ENCODE measurements at places on chromosomes 3 and 15.

DNA sequence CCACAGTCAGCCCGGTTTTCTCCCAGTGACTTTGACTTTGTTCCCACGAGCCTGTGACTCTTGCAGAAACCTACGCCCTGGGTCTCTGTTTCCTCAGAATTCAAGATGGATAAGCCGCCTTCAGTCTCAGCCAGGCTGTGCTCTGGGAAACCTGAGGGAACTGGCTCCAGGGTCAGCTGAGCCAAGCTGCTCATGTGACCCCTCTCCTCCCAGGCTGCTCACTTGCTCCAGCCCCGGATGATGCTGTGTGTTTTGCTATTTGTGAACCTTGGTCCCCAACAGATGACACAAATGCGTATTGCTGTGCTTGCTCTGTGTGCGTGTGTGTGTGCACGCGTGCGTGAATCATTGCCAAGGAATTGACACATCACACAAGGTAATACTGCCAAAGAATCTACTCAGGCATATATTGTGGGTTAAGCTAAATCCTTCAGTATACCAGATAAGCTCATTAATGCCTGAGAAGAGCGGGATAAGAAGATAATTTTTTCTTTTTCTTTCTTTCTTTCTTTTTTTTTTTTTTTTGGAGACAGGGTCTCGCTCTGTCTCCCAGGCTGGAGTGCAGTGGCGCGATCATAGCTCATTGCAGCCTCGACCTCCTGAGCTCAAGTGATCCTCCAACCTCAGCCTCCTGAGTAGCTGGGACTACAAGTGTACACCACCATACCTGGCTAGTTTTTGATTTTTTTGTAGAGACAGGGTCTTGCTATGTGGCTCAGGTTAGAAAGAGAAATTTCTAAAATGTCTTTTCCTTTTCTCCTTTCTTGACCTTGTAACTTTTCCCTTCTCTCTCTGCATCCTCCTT, 29.2 kb upstream of the UMPS start:
- no peak for DNase-seq

GRCh38 chr3:72050048-72050632, 265.2 kb upstream of the PROK2 start:
- no peak for DNase-seq

GRCh38 chr3:42498034-42498433, 4.4 kb upstream of the VIPR1 start:
- no peak for DNase-seq

GRCh38 chr3:32843510-32844321, 25.9 kb downstream of the TRIM71 start:
- no peak for DNase-seq

GRCh38 chr3:30449290-30449632, 157.1 kb upstream of the TGFBR2 start:
- DNase-seq, result no peak
